ENCODE measurements at places on chromosomes 6 and 20. TPM values are rescaled to one million over a fixed set of nuclear protein-coding genes. Genes with fewer than 3 reads are reported as not detected.
A peak's percentile ranks its signal among the peaks of the same experiment; 100 is the strongest.

Gene VSTM2L
- polyA plus RNA-seq: 2.1 TPM

Gene GGTLC1
- not detected for polyA plus RNA-seq

- no peak for DNase-seq
Measured at GRCh38 chr6:2054516-2055067, 190.8 kb downstream of the GMDS start.

- peak; percentile 14 for DNase-seq
Measured at GRCh38 chr6:152096863-152097496, 289.5 kb downstream of the ESR1 start.

GRCh38 chr6:42341771-42342553 is 109.8 kb downstream of the TRERF1 start:
- DNase-seq: no peak
